Gastrocnemius medialis (tissue), 4 donors: ENCODE measurements at places on chromosomes 6 and 20.

GRCh38 chr6:133034509-133035206 lies 206.5 kb upstream of the EYA4 start:
- no peak for DNase-seq

GRCh38 chr6:2918936-2919335 lies 15.8 kb upstream of the SERPINB9 start:
- DNase-seq, result no peak

DNA sequence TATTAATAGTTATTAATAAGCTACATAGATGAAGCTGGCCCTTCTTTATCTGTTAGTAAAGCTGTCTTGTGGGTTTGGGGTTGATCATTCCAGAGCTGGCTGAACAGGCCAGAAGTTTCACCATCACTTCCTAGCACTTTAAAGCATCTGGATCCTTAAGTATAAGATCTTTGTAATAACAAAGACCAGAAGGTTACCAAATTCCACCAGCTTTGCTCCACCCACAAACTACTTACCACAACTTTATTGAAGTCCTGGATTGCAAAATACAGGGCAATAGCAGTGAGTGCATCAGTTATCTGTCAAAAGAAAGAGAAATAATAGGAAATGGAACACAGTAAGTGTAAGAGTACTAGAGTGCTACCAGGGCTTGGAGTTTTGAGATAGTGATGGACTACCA lies 33.0 kb downstream of the PIGU start:
- DNase-seq, result no peak

DNA sequence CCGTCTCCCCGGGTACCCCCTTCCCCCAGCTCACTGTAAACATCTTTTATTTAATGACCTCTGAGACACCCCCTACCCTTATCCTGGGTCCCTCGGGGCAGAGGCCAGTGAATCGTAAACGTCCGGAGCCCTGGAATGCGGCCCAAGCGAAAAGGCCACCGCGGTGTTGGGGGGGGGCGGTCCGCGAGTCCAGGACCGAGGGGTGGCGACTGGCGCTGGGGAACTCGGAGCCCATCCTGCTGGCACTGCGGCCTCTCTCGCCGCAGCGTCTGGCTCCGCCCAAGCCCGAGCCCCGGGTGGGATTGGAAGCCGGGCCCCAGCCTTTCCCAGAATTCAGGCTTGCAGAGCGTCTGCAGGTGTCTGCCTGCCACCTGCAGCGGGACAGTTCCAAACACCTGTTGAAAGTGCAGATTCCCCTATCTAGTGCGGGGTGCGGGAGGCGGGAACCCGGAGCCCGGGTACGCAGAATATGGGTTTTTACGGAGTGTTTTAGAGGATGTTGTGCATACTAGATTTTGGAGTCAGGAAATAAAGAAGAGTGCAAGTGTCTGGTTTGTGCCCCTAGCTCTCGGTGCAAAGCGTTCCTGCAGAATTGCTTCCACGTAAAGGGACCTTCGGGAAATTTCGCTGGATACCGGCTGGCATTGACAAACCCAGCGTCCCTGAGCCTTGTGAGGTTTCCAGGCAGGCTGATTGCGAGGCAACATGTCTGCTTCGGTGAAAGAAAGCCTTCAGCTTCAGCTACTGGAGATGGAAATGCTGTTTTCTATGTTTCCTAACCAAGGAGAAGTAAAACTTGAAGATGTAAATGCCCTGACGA lies 800 bp downstream of the RWDD2A start:
- peak; percentile 23 for DNase-seq

DNA sequence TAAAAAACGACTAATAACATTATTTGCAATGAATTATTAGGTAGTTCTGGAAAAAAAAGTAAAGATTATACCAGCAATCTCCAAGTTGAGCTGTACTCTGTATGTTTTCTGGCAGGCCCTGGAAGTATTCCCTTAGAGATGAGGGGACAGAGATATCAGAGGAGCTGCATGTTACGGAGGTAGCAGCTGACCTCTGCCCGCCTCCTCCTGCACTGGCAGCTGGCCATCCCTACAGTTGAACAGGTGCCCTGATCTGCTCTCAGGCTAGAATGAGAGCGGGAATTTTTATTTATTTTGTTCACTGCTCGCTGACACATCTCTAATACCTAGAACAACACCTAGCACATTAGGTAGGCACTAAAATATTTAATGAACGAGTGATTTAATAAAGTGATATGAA lies 23.1 kb downstream of the FBXL4 start:
- DNase-seq, result no peak

- DNase-seq, result no peak
Observed at GRCh38 chr20:56202493-56203077, 45.9 kb upstream of the MC3R start.

GRCh38 chr6:130841128-130841728 lies 14.0 kb downstream of the SMLR1 start:
- no peak for DNase-seq

- no peak for DNase-seq
Observed at GRCh38 chr20:49028684-49029083, 17.4 kb upstream of the CSE1L start.

DNA sequence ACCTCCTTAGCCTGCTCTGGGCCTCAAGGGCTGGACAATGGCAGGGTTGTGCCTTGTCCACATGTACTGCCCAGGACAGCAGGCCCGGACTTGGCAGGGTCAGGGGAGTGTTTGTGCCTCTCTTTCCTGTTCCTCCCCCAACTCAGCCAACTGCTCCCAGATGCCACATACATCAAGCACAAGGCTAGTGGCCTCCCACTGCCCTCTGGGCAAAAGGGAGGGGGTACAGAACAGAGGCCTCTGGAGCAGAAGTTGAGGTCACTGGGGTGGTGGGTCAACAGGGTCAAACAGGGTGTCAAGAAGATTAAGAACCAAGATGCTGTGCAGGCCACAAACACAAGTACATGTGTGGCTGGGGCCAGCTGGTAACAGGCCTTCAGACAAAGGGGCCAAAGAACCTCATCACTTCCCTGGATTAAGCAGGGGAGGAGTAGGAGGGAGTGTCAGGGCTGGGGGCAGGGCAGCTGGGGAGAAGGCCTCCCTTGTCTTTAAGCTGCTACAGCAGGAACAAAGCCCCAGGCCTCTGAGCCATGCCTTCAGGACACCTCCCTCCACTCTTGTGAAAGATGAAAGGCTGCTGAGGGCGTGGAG lies 36.0 kb downstream of the KCNK5 start:
- DNase-seq, result no peak

- no peak for DNase-seq
Observed at GRCh38 chr6:30818391-30818841, 65.9 kb upstream of the DDR1 start.
